ENCODE measurements at places on chromosomes 7 and 10. TPM values are rescaled to one million over a fixed set of nuclear protein-coding genes. Genes with fewer than 3 reads are reported as not detected.

GRCh38 chr7:2275101-2275500, 33.1 kb downstream of the NUDT1 start:
- no peaks in the 10 kb centered on the region for H3K36me3 ChIP-seq
- H3K27ac ChIP-seq: no peak overlapping the region
- no peak overlapping the region for H3K4me3 ChIP-seq
- H3K27me3 ChIP-seq: no peaks in the 10 kb centered on the region
- no peak for DNase-seq

DNA sequence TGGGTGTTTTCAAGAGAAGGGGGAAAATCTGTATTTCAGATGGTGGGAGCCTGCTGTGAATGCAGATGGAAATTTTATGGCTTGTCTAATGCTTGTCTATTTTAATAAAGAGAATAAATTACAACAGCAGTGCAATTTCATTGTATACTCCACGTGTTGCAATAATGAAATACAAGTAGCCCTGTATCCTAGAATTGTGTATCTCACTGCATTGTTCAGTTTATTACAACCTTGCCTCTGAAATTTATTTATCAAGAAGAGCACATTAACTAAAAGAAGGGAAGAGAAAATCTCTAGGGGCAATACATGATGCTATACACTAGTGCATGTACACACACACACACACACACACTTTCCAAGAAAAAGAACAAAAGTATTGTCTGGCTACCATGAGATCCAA, 21.8 kb downstream of the ANK3 start:
- H3K27me3 ChIP-seq: no peaks in the 10 kb centered on the region
- no peaks in the 10 kb centered on the region for H3K36me3 ChIP-seq
- H3K4me1 ChIP-seq: no peaks in the 10 kb centered on the region
- H3K27ac ChIP-seq: no peak overlapping the region
- H3K4me3 ChIP-seq: no peak overlapping the region

DNA sequence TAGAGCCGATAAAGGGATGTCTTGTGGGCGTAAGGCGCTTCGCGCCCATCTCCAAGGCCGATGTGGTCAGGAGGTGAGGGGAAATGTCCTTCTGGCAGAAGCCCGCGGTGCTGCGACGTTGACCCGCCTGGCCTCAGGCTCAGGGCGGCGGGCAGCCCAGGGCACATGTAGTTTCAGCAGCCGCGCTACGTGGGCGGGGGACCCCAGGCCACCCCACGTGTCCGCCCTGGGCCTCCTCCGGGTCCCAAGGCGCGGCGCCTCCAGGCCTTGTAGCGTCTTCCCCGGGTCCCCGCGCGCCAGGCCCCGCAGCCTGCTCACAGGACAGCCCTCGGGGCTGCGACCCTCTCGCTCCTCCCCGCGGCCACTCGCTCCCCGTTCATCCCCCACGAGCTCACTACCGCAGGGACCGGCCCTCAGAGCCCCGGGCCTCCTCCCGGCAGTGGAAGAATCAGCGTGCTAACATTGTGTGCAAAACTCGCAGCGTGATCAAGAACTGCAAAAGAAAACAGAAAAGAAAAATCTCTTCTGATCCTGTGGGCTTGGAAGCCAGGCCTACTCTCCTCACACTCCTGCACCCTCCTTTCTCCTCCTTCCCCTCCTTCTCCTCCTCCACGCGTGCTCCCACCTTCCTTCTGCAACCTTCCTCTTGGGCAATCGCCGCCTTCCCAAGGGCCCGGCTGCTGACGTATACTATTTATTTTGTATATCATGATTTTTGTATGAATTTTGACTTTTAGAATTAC, 4.4 kb upstream of the TBX20 start:
- peaks cover 89% of the 10 kb centered on the region for H3K27me3 ChIP-seq
- peaks cover 6% of the 10 kb centered on the region for H3K4me1 ChIP-seq
- H3K36me3 ChIP-seq: no peaks in the 10 kb centered on the region
- no peak for DNase-seq

DNA sequence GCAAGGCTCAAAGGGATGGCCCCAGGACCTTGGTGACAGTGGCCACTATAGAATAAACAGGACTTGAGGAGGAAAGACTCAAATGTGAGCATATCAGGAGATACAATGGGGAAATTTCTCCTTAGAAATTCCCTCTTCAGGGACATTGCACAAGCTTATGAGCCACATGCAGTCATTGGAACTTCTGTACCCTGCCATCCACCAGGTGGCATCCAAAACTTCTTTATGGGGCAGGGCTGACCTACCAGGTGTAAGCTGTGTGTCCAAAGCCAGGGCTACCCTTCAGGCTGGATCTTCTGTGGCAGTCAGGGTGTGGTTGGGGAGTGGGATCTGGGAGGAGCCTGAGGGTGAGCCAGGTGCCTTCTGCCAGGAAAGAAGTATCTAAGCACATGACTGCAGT, 36.6 kb upstream of the LRRC18 start:
- H3K27me3 ChIP-seq: no peaks in the 10 kb centered on the region
- DNase-seq: no peak
- no peaks in the 10 kb centered on the region for H3K4me1 ChIP-seq
- H3K27ac ChIP-seq: no peak overlapping the region
- no peaks in the 10 kb centered on the region for H3K36me3 ChIP-seq
- no peak overlapping the region for H3K4me3 ChIP-seq

The SLC35G1 gene
- total RNA-seq: 13.4 TPM
